ENCODE measurements at places on chromosomes 13 and 19.
A peak's percentile ranks its signal among the peaks of the same experiment; 100 is the strongest.

DNA sequence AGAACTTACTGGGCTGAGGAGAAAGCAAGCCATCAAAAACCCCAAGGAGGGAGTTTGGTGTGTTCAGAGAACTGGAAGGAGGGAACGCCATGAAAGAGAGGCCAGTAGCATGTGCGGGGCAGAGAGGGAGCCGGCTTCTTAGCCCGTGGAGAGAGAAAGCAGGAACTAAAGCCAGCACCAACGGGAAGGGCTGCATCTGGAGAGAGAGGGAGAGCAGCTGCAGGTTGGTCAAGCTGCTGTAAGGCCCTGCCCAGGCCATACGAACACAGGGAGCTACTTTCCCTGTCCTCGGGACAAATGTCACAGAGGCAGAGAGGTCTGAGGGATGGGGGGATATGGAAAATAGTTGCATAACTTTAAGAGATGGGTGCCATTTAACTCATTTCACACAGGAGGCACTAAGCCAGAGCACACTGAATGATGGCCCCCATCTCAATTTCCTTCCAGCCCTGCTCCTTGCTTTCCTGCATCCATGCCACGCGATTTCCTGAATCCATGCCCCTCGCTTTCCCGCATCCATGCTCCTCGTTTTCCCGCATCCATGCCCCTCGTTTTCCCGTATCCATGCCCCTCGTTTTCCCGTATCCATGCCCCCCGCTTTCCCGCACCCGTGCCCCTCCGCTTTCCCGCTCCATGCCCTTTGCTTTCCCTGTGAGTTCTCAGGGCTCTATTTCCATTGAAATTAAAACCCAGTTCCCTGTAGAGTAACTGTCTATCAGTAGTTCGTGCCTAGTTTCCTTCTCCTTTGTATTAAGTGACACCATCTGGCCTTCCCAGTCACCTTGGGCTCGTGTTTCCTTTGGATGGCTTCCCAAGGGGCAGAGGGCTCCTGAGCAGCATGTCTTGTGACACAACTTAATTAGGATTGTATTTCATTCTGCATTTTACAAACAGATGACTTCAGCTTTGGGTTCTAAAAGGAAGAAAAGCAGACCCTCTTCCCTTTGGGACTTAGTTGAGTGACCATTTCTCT, 31.5 kb upstream of the TPT1 start:
- DNase-seq: no peak

DNA sequence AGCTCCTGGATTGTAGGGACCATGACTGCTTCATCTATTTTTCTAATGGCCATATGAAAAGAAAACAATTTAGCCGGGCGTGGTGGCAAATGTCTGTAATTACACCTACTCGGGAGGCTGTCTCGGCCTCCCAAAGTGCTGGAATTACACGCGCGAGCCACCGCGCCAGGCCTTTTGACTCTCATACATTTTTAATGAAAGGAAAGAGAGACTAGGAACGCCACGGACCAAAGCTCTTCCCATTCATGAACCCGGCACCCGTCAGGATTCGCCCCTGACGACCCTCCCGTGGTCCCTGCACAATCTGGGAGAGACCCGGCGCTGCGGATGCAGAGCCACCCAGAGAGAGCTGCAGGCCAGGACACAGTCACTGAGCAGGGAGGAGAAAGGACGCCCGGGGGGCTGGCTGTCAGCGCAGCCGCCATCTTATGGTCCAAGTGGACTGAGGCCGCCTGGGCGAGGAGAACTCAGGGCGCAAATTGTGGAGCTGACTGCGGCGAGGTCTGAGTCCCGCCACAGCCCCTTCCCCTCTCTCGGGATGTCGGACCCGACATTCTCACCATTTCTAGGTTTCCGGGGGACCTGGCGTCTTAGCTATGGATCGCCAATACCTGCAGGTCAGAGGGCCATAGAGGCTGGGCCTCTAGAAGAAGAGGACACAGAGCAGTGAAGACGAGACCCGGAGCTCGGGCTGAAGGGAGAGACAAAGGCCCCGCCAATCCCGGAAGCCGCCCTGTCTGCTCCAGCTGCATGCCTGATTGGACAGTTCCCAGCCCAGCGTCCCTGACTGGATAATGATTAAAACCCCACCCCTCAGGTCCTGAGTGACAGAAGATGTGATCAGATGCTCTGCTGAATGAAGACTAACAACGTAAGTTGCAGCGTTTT, at the start of gene ZNF681:
Gene ZNF681, minus strand, starts transcription at position 705 of the 888 bp plus-strand sequence. Its CDS starts 142 bp downstream, at position 563.
- DNase-seq: peak; percentile 45

- DNase-seq: no peak
These were observed 25.7 kb upstream of the ZNF492 start for GRCh38 chr19:22608441-22608840.

GRCh38 chr19:54791476-54791875, 11.9 kb upstream of the KIR2DL4 start:
- no peak for DNase-seq

GRCh38 chr19:38722947-38723605, 21.2 kb downstream of the CAPN12 start:
- DNase-seq: no peak

- DNase-seq: no peak
These were observed 25.7 kb downstream of the CHAMP1 start for GRCh38 chr13:114339857-114340534.

- DNase-seq: no peak
These were observed 4.0 kb upstream of the GRIN3B start for GRCh38 chr19:996051-996838.

DNA sequence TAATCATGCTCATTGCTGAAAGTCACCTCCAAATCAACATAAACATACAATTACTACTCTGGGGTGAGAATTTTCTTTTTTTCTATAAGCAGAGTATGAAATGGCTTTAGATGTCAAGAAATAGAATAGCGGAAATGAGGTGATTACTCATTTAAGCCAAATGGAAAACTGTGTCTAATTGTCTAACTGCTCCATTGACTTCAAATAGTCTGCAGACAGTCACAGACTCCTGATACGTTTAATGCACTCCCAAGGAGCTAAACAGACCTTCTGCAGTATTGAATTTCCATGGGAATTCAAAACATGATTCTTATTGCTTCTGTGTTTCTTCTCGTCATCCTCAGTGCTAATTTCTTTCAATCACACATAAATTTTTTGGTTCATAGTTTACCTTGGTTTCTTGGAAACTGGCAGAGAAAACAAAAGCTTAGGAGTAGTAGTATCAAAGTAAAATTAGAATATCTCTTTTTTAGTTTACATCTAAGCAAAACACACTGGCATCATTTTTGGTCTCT, 865.2 kb upstream of the SLC10A2 start:
- no peak for DNase-seq

DNA sequence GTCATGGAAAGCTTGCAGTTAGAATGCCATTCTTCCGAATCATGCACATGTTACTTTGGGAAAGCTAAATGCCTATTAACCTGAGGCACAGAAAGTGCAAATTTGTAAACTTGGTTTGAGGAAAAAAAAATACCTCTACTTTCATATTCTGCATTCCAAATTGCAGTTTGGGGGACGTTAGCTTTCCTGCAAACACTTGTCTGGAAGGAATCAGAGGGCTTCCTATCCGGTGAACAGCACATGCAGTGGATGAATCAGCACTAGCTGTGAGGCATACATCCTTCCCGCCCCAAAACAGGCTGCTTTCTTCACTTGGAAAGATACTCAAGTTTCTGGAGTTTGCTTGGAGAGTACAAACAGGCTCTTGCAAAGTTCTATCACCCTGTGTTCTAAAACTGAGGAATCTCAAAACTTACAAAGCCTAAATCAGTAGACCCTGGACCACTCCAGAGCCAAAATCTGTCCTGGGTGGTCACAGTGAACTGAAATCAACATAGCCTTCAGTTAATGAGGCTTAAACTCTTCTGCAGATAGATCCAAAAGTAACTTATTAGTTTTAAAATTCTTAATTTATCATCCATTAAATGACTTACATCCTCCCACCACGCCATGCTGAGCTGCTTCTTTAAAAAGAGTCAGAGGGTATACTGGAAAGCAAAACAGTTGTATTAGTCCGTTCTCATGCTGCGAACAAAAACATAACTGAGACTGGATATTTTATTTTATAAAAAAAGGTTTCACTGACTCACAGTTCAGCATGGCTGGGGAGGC, 802.3 kb upstream of the ARGLU1 start:
- DNase-seq: no peak

DNA sequence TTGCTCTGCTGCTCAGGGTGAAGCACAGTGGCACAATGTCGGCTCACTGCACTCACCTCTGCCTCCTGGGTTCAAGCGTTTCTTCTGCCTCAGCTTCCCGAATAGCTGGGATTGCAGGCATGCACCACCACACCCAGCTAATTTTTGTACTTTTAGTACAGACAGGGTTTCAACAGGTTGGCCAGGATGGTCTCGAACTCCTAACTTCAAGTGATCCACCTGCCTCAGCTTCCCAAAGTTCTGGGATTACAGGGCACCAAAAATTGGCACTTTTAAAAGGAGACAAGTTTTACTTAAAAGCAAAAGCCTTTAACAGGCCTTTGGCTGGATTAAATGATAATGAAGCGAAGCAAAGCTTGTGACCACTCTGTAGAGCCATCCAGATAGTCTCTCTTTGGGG, 12.5 kb upstream of the TSHZ3 start:
- DNase-seq: no peak

GRCh38 chr13:75250526-75251178, 231.3 kb downstream of the TBC1D4 start:
- no peak for DNase-seq

DNA sequence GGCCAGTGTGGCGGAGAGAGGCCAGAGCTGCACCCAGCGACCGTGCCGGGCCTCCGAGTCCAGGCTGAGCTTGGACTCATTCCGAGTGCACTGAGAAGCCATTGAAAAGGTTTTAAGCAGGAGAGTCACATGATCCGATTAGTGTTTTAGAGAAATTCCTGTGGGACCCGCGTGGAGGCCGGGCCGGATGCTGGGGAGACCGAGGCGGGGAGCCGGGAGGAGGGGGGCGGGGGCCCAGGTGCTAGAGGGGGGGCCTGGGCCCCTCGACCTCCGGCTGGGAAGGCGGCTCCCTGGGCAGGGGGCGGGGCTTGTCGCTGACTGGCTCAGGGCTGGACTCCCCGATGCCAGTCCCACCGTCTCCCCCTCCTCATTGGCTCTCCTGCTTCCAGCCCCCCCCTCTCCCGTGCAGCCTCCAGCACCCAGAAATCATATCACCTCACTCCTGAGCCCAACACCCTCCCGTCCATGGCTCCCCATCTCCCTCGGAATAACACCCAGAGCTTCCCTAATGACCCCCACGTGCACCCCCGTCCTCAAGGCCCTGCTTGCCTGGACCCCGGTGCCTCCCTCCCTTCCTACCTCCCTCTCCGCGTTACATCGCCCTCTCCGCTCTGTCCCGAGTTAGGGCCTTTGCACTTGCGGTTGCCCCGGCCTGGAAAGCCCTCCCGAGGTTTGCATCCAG, 5.2 kb upstream of the ZNF579 start:
- no peak for DNase-seq

DNA sequence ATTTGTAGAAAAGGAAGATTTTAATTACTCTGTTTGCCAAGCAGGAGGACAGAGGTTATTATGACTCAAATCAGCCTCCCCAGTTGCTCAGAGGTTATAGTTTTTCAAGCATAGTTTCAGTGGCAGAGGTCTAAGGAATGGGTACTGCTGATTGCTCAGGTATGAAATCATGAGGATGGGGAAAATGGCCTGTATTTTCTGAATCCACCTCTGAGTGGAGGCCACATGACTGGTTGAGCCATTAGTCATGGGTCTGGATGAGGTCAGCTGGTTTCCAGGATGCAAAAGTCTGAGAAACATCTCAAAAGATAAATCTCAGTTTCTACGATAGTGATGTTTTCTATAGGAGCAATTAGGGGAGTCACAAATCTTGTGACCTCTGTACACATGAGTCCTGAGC, 62.8 kb upstream of the CEACAM8 start:
- no peak for DNase-seq

- no peak for DNase-seq
These were observed 249.6 kb downstream of the ENOX1 start for GRCh38 chr13:43537124-43537523.

DNA sequence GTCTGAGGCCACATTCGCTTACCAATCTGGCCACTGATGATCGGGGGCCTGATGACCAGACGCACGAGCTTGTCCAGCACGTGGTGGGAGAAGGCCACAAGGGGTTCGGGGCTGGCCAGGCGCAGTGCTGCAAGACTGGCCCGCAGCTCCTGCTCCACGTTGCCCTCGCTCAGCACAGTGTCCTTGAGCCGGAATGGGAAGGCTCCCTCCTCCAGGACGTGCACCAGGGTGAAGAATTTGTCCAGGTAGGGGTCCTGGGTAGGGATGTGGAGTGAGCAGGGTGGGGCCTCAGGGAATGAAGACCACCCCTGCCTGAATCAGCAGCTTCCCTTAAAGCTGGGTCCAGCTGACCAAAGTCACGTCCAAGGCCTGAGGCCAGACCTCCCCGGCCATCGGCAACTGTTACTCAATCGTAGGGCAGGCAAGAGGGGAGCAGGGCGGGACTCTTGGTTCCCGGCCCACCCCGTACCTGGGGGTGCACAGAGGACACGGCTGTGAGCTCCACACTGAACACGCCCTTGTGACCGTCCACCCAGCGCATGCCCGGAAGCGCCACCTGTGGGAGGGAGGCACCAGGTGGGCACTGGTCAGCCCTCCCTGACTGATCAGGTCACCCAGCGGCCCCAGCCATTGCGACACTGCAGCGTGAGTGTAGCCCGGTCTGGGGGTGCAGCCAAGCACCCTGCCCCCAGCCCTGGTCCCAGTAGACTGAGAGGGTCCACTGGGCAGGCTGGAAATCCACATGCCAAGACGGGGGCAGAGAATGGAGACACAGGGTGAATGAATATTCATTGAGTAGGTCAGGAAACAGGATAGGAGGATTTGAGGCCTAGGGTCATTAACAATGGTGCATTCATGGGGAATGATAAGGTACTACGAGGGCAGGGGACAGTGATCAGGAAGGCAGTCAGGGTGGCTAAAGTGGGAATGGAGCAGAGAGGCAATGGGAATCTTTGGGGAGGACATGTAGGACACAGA, 2.8 kb upstream of the ANGPTL8 start:
- no peak for DNase-seq

DNA sequence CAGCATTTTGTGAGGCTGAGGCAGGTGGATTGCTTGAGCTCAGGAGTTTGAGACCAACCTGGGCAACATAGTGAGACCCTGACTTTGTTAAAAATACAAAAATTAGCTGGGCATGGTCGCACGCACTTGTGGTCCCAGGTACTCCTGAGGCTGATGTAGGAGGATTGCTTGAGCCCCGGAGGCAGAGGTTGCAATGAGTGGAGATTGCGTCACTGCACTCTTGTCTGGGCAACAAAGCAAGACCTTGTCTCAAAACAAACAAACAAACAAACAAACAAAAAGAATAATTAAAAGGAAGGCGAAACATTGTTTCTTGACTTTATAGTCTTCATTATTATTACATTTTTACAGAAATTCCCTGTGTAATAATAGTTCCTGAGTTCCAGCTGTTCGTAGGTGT, 15.9 kb downstream of the BIVM start:
- DNase-seq: no peak
